ENCODE measurements at places on chromosomes 11 and 22. TPM values are rescaled to one million over a fixed set of nuclear protein-coding genes. Genes with fewer than 3 reads are reported as not detected.
A peak's percentile ranks its signal among the peaks of the same experiment; 100 is the strongest.

DNA sequence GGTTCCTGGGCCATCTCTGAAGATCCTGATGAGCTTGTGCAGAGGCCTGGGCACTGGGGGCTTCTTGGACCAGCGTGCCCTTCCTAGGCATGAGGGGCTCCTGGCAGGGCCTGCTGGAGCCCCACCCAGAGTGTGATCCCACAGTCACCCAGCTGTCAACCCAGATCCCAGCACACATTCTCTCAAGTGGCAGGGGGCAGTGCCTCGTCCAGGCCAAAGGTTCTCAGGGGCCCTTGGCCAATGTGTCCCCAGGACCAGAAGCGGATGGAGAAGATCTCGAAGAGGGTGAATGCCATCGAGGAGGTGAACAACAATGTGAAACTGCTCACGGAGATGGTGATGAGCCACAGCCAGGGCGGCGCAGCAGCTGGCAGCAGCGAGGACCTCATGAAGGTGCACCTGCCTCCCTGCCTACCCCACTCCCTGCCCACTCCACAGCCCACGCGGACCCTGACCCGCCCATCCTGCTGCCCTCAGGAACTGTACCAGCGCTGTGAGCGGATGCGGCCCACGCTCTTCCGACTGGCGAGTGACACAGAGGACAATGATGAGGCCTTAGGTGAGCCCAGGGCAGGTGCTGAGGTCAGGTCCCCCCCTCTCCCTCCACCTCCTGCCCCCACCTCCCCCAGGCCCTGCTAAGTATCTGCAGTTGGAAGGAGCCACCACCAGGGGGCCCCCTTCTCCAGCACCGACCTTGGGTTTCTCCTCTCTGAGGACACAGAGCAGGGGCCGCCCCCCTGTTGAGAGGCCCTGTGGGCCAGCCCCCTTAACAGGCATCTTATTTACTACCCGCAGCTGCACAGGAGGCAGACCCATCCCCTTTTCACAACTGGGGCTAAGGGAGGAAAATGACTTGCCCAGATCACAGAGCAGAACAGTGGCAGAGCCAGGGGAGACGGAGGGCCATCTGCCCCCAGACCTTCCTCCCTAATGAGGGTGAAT is 14.7 kb downstream of the GGA1 start:
- DNase-seq = no peak

- no peak for DNase-seq
Observed at GRCh38 chr11:27722953-27723344, 22.7 kb upstream of the BDNF start.

DNA sequence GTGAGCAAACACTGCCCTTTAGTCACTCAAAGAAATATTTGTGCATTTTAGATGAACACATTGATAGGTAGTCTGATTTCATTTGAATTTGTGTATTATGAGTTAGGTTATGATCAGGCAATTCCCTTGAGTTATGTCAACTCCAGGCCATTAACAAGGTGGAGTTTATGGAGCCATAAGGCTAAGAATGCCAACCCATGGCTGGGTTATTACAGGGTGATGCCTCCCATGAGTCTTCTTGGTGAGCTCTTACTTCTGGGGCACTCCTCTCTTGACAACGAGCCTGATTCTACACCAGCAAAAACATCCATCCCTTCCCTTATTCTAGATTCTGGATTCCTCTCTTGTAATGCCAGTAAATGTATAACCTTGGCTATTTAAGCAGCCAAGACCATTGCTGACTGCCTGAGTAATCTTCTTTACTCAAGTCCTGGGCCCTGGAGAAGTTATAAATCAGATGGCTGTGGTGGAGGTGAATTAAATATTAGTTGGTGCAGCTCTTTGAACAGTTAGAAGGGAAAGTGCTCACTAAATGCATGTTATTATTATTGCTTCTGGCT is 645.7 kb upstream of the TENM4 start:
- peak; percentile 55 for DNase-seq

DNA sequence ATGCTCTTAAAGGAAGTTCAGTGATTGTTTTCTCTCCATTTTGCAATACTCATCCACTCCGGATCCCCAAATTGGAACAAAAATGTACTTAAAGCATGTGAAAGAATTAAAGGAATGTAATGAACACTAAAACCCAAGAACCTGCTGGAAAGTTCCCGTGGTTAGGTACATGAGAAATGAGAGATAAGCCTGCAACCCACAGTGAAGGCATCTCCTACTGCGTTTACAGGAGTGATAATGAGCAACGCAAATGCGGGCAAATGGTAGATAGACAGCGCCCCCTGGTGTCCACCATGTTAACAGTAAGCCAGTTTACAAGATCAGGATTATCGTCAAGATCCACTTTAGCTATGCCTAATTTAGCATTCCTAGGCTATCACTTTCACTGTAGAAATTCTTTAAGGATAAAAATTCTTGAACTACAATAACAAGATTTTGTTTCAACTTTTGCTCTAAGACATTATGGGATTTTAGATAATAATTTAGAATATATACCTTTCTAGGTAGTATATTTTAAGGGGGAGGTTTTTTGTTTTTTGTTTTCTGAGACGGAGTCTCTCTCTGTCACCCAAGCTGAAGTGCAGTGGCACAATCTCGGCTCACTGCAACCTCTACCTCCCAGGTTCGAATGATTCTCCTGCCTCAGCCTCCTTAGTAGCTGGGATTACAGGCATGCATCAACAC is 29.9 kb downstream of the ALG9 start:
- DNase-seq = no peak

TTC36 gene
- 1.6 TPM for total RNA-seq

Data from epithelial cell of proximal tubule (primary cell).